SJCRH30 (cell line): ENCODE measurements at places on chromosomes 11 and 22. TPM values are rescaled to one million over a fixed set of nuclear protein-coding genes. Genes with fewer than 3 reads are reported as not detected.
A peak's percentile ranks its signal among the peaks of the same experiment; 100 is the strongest.

The OR5T1 gene
- total RNA-seq, result not detected in 2 replicates

DNA sequence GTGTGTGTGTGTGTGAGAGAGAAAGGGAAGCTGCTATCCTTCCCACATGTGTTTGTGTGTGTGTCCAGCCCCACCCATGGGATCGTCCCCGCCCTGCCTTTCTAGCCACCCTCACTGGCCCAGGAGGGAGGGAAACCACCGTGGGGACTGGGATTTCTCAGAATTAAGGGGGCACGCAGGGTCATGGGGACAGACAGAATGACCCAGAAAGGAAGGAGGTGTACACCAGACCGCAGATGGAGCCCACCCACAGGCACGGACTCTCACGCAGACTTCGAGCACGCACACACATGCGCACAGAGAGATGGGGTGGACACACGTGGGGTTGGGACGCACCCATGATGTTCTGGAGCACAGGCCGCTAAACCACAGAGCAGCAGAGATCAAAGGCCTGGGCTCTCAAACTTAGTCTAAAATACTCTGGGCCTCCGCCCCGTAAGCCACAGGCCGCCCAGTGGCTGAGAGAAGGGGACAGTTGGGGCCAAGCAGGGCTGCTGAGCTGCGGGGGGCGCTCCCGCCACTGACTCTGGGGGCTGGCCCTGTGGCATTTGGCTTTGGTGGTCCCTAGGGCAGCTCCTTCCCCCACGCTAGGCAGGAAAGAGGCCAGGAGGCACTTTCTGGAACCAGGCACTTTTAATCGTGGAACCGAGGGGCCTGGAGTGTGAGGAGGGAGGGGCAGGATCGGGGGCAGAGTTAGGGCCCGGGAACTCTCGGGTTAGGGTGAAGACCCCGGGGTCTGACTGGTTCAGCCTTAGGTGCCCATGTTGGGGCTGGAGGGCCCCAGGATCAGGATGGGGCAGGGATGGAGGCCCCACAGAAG lies 1.5 kb downstream of the IFITM5 start:
- H3K27me3 ChIP-seq, result no peaks in the 10 kb centered on the region
- H3K36me3 ChIP-seq, result no peaks in the 10 kb centered on the region
- H3K27ac ChIP-seq, result no peak overlapping the region

- H3K4me1 ChIP-seq, result no peaks in the 10 kb centered on the region
- no peak for DNase-seq
- H3K27ac ChIP-seq, result no peak overlapping the region
- H3K4me3 ChIP-seq, result no peak overlapping the region
- H3K27me3 ChIP-seq, result no peaks in the 10 kb centered on the region
Observed at GRCh38 chr11:125948278-125949051, 2.6 kb downstream of the VSIG10L2 start.

DNA sequence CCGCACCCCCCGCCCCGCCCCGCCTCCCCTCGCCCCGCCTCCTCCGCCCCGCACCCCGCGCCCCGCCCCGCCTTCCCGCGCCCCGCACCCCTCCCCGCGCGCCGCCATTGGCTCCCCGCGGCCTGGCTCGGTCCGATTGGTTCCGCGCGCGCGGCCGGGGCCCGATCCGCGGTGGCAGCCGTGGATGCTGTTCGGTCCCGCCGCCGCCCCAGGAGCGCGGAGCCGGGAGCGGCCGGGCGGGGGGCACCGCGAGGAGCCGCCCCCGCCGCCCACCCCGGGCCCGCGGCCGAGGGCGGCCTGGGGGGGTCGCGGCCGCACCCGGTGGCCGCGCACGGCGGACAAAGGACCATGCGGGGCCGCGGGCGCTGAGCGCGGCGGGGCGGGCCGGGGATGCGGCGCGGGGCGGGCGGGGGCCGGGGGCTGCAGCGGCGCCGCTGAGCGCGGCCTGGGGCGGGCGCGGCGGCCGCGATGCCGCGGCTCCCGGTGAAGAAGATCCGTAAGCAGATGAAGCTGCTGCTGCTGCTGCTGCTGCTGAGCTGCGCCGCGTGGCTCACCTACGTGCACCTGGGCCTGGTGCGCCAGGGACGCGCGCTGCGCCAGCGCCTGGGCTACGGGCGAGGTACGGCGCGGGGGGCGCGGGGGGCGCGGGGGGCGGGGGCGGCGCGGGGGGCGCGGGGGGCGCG lies at the start of gene B4GALNT4:
B4GALNT4 (plus strand) TSS at position 164 of the 683 bp plus-strand sequence; CDS start at position 469, 305 bp downstream.
- DNase-seq, result no peak
- no peaks in the 10 kb centered on the region for H3K27me3 ChIP-seq
- H3K36me3 ChIP-seq, result no peaks in the 10 kb centered on the region
- H3K27ac ChIP-seq, result no peak within 1 kb of the TSS

DNA sequence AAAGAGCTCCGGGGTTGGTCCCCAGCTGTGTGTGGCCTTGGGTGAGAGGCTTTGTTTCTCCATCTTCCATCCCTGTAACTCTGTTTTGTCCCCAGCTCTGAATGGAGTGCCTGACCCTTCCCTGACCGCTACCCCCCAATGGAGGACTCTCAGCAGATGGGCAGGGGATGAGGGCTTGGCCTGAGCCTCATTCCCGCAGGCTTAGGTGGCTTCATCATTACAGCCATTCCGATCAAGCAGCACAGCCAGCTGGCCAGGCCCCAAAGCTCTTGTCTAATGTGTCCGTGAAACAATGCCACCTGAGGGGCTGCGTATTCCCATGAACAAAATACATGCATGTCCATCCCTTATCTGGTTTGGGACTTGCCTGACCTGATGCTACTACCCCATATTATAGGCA lies 3.9 kb upstream of the CDC42EP2 start:
- DNase-seq, result peak; percentile 73
- H3K27ac ChIP-seq, result peak overlapping the region; percentile 46
- H3K4me3 ChIP-seq, result peak overlapping the region; percentile 7; the same call in 1 of the 2 replicates
- H3K27me3 ChIP-seq, result no peaks in the 10 kb centered on the region
- peaks cover 40% of the 10 kb centered on the region for H3K4me1 ChIP-seq
- H3K36me3 ChIP-seq, result no peaks in the 10 kb centered on the region

GRCh38 chr22:37884420-37884819 lies 21.7 kb upstream of the MICALL1 start:
- H3K27ac ChIP-seq, result no peak overlapping the region
- no peak for DNase-seq
- H3K27me3 ChIP-seq, result no peaks in the 10 kb centered on the region
- H3K36me3 ChIP-seq, result peaks cover 74% of the 10 kb centered on the region
- no peak overlapping the region for H3K4me3 ChIP-seq

- H3K4me3 ChIP-seq, result peak overlapping the region; percentile 45
- H3K4me1 ChIP-seq, result no peaks in the 10 kb centered on the region
- DNase-seq, result no peak
- H3K36me3 ChIP-seq, result no peaks in the 10 kb centered on the region
- H3K27ac ChIP-seq, result no peak overlapping the region
Observed at GRCh38 chr11:129313541-129314297, 61.9 kb upstream of the BARX2 start.

DNA sequence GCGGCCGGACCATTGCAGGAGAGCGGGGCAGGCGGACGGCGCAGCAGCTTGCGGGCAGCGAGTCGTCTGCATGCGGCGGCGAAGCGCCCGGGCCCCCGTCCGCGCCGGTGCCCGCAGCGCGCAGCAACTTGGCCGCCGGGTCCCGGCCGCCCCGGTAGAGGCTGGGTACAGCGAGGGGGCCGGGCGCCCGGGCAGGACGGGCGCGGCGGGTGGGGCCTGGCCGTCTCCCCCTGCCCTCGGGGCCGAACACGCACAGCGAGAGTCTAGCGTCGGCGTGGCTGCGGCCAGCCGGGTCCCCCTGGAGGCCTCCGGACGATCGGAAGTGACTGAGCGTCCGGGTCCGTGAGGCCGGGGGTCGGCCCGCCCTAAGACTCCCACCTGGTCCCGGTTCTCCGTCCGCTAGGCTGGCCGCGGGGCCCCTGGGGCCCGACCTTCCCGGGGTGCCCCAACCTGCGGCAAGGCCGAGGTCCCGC lies 775 bp upstream of the TRABD start:
- H3K27ac ChIP-seq, result no peak overlapping the region
- H3K36me3 ChIP-seq, result peaks cover 4% of the 10 kb centered on the region; the same call in 1 of the 2 replicates
- 0 out of 2 replicates have a peak, but pooled peaks cover 5% of the 10 kb centered on the region for H3K4me1 ChIP-seq
- no peak for DNase-seq
- no peaks in the 10 kb centered on the region for H3K27me3 ChIP-seq

DNA sequence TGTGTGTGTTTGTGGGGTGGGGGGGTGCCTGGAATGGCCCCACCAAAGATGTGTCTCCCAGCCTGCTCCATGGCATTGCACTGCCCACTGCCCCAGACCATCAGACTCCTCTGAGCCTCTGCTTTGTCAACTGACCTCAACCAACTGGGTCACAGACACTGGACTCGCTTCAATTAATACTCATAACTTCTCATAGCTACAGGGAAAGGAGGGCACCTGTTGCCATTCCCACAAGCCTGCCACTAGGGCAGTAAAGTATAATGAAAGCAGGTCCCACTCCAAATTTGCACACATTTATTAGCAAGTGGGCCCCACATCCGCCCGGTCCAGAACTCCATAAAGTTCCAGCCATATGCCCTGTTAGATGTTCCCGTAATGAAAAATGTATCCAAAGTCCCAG lies 70.5 kb upstream of the PRDM11 start:
- H3K27ac ChIP-seq, result no peak overlapping the region
- no peak for DNase-seq
- H3K27me3 ChIP-seq, result peaks cover 22% of the 10 kb centered on the region
- H3K4me1 ChIP-seq, result no peaks in the 10 kb centered on the region

DNA sequence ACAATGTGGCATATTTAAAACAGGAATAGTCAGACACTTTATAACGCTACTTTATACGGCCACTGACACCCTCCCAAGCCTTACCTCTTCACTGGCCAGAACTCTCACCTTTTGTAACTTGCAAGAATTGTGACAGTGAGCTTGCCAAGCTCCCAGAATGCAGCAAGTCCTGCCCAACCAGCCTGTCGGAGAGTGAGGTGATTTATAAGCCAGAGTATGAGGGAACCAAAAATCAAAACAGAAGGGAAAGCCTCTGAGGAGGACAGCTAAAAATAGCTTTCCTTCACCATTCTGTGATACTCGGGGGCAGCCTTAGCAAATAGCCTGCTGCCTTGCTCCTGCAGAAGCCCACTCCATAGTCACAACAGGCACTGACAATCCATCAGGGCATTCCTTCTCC lies 229.7 kb downstream of the FAM76B start:
- no peaks in the 10 kb centered on the region for H3K27me3 ChIP-seq
- no peaks in the 10 kb centered on the region for H3K36me3 ChIP-seq
- no peak for DNase-seq
- H3K4me1 ChIP-seq, result no peaks in the 10 kb centered on the region
- no peak overlapping the region for H3K27ac ChIP-seq

DNA sequence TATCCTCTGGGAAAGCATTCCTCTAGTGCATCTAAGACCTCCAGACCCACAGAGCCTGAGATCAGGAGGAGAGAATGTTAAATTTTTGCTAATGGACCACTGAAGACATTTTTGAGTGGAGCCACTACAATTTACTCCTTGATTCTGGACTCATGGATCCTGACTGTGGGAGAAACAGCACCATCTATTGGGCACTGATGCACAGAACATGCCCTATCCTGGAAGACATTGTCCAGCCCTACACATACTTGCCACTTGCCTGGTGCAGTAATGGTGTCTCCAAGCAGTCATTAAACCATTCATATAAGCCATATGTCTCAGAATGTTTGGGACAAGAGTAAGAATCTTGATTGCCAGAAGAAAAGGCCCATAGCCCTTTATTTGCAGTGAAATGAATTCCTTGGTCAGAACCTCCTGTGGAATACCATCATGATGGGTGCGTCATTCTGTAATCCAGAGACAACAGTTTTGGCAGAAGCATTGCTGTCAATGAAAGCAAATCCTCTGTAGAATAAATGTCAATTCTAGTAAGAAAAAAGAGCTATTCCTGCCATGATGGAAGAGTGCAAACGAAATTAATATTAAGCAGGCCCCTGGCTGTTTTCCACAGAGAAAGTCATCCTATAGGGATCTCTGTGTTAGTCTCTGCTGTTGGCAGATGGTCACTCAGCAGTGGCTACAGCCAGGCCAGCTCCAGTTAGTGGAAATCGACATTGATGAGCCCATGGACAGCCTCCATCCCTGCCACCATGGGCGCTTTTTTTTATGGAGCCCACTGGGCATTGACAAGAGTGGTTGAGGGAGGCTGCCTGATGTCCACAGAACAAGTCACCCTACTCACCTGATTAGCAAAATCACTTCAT lies 43.5 kb downstream of the GGTLC2 start:
- no peaks in the 10 kb centered on the region for H3K27me3 ChIP-seq
- no peak overlapping the region for H3K4me3 ChIP-seq
- H3K4me1 ChIP-seq, result no peaks in the 10 kb centered on the region
- no peaks in the 10 kb centered on the region for H3K36me3 ChIP-seq
- DNase-seq, result peak; percentile 78
- no peak overlapping the region for H3K27ac ChIP-seq

The SMCO4 gene
- 4.0 and 4.9 TPM in 2 replicates for total RNA-seq

The TPCN2 gene
- 3.9 and 5.5 TPM in 2 replicates for total RNA-seq

DNA sequence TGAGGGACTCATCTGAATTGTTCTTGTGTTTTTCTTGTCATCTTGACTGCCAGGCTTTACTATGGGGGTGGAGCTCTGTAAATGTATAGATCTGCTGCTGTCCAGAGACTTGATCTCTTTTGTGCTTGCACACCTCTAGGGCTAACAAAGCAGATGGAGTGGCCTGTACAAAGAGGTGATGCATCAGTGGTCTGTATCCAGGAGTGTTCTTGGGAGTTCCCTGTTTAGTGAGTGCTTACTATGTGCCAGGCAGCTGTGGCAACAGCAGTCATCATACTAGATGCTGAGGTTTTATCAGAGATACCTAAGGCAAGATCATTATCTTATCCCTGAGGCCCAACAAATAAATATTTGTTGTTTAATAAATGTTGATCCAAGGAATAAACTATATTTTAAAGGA lies 33.4 kb downstream of the STIM1 start:
- H3K36me3 ChIP-seq, result no peaks in the 10 kb centered on the region
- DNase-seq, result no peak

- H3K4me1 ChIP-seq, result no peaks in the 10 kb centered on the region
- H3K4me3 ChIP-seq, result no peak overlapping the region
- H3K27me3 ChIP-seq, result no peaks in the 10 kb centered on the region
- no peak for DNase-seq
Observed at GRCh38 chr11:111846636-111847035, 24.7 kb downstream of the ALG9 start.

- no peak overlapping the region for H3K4me3 ChIP-seq
- no peak overlapping the region for H3K27ac ChIP-seq
- H3K36me3 ChIP-seq, result no peaks in the 10 kb centered on the region
- DNase-seq, result no peak
Observed at GRCh38 chr11:102757823-102758549, 22.4 kb downstream of the MMP10 start.
